ENCODE measurements at places on chromosomes 2 and 18.

DNA sequence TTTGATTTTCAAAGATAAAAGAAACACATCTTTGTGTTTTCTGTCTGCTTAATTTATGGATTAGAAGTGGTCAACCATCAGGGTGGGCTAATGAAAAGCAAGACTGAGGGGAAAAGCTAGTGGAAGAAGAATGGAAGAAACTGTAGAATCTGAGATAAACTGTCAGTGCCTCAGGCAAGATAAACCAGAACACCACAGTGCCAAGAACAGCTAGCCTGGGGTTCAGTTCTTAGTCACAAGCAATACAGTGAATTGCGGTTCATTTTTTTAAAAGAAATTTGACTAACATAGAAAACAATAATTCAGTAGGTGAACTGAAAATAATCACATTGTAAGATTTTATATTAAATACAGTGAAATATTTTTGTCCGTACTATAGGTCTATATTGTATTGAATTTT, 22.0 kb upstream of the LNPK start:
- no peak for DNase-seq

DNA sequence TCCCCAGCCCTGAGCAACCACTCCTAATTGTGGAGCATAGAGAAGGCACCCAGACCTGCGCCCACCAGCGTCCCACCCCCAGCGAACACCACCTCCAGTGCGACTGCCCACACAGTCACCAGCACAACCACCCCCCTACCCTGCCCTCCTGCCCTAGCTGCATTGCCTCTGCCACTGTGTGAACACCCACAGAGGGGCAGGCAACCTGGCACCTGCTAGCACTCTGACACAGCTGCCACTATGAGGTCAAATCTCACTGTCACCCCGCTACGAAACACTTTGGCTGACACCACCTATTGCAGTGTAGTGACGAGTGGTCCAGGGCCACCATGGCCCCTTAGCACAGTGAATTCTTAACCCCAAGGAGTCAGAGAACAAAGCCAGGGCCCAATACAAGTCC, 14.1 kb upstream of the EIF2AK3 start:
- DNase-seq = no peak

- no peak for DNase-seq
Measured at GRCh38 chr2:128164311-128164710, 73.3 kb downstream of the UGGT1 start.

GRCh38 chr18:73023975-73024374, 156.2 kb upstream of the NETO1 start:
- no peak for DNase-seq

DNA sequence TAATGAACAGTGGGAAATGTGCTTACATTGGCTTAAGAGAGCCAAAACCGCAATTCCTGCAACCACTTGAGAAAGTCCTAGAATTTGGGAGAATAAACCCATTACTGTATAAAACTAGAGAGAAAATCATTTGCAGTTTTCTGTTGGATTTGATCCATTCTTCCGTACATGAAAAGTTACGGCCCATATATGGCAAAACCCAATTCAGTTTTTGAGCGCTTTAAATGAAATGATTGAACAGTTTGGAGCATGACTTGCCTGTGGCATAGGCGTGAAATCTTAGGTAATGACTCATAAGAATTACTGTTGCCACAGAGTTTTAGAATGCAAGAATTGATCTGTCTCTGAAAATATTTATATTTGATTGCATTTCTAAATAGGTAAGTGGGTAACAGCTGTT, 52.0 kb downstream of the PHLPP1 start:
- DNase-seq = no peak

GRCh38 chr18:51953521-51953920, 386.5 kb upstream of the DCC start:
- DNase-seq = no peak

- DNase-seq = peak; percentile 77
Measured at GRCh38 chr18:49021433-49022129, 70.8 kb upstream of the SMAD7 start.
